Activated CD4-positive, alpha-beta T cell treated with anti-CD3 and anti-CD28 coated beads, Interleukin-2, amount 10 ng/mL, durations not matched to agents 7 days and 5 days (primary cell): ENCODE measurements at places on chromosomes 4 and X. TPM values are rescaled to one million over a fixed set of nuclear protein-coding genes. Genes with fewer than 3 reads are reported as not detected.

DNA sequence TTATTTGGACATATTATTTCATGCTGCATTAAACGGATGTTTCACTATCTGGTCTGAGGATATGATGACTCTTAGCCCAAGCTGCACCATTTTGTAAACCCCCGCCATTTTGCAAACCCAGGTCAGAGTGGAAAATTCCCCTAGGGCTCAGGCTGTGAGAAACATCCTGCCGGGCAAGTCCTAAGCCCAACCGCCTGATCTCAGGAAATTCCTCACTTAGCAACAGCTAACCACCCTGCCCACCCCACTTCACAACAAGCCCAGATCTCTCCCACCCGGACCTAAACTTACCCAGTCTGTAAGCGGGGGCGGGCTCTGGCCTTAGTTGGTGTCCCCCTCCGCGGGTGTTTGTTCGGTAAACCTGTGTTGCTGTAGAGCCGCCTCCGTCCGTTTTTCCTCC is 2747.1 kb downstream of the PCDH7 start:
- H3K27me3 ChIP-seq = no peaks in the 10 kb centered on the region
- no peak overlapping the region for H3K4me3 ChIP-seq

DNA sequence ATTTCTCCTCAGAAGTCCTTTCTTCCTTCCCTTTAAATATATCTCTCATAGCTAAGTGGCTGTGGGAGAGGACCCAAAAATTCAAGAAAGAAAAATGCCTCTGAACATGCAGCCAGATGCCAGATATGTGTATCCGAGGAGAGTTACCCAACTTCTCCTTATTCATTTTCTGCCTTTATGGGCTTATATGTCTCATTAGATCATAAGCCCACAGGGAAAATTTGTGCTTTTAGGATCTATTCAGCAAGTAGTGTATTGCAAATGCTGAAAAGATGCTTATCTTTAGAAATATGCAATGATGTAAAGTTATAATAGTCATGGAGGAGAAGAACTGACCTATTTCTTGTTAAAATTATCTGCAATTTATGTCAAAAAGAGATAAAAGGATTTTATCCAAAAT is 371.8 kb upstream of the NOCT start:
- no peak overlapping the region for H3K27ac ChIP-seq
- H3K27me3 ChIP-seq = no peaks in the 10 kb centered on the region
- DNase-seq = no peak

DNA sequence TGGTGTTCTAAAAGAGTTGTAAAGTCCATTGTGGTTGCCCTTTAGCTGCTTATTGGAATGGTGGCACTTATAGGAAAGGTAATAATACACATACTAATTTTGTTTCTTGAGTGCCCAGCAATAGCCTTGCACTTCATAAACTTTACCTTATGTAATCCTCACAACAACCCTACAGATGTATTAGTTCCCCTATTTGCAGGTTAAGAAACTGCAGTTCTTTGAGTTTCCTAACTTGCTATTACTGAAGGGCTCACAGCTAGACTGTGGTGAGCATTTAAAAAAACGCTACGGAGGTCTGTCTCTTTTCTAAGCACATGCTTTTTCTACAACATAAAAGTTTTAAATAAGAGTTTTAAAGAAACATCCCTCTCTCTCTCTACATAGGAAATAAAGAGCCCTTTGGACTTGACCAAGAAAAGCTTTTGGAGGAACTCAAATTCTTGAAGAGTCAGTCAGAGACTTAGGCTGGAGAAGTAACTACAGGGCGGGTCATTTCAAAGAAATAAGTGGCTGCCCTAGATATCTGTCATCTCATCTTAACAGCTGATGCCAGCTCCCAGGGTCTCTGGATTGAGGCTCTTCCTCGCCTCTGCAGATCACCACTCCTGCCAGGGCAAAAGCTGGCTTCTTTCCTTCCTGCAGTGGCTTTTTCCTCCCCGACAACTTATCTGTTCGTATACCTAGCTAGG is 42.0 kb upstream of the FBXW7 start:
- no peaks in the 10 kb centered on the region for H3K36me3 ChIP-seq
- no peak overlapping the region for H3K4me3 ChIP-seq
- no peak overlapping the region for H3K27ac ChIP-seq
- no peak for DNase-seq

DNA sequence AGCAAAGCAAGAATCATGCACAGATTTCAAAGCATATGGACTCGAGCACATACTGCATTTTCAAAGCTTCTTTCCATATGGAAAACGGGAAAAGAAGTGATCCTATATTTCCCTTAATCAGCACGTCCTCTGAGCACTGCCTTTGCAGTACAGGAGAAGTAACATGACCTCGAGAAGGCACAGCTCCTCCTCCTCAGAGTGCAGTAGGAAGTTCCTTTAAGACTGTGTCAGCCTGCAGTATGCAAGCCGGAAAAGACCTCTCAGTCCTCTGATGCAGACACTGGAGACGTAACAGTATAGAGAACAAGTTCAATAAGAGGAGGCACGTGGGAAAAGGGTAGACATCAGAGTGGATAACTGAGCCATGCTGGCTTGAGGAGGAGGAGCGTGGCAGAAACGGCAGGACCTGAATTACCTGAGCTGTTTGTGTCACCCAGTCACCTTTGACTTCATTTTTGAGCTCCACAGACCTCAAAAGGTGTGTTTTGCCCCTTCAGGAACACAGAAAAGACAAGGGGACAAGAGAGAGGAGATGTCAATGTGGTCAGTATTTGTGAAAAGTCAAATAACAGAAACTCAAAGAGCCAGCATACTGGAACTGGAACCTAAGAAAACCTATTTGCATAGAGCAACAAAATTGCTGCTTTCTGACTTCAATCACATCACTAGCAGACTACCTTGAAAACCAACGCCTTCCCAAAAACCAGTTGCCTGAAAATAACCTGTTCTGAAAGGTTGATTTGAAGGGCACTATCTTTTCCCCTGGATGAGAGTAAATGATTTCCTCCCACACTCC is 20.8 kb downstream of the IRF2 start:
- DNase-seq = peak; percentile 57
- peak overlapping the region; percentile 80 for H3K27ac ChIP-seq
- H3K36me3 ChIP-seq = peaks cover 43% of the 10 kb centered on the region
- H3K27me3 ChIP-seq = no peaks in the 10 kb centered on the region
- peaks cover 80% of the 10 kb centered on the region for H3K4me1 ChIP-seq

DNA sequence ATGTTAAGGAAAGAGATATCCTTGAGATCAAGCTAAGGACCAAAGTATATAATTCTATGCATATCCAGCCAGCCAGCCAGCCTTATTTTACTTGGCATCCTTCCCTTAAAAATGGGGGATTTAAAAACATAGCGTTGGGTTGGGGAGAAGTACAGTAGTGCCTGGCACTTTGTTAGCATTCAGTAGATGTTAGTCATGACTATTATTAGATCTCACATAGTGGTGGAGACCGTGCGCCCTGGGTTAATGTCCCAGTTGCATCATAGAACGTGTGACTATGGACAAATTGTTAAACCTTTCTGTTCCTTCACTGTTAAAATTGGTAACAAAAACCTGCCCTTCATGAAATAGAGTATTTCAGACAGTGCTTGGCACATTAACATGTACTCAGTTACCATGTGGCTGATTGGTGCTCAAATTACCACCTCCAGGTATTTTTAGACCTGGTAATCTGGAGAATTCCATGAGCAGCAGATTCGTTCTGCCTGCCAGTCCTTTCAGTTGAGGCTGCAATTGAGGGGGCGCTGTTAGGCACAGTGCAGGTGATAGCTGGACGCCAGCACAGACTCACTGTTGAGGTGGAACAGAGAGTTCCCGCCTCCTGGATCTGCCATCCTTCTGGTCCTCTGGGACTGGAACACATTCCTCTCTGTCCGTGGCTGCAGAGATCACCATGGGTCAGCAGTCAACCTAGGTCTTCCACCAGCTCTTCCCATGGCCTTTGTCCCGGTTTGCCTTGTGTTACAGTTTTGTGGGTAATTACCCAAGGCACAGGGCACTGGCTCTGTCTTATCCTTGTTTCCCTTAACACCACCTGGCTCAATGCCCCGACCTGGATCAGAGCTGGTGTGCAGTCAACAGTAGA is 31.7 kb downstream of the RBBP7 start:
- no peaks in the 10 kb centered on the region for H3K4me1 ChIP-seq
- no peaks in the 10 kb centered on the region for H3K27me3 ChIP-seq
- no peak overlapping the region for H3K4me3 ChIP-seq
- DNase-seq = no peak

GRCh38 chr4:150001815-150002214 is 76.4 kb upstream of the DCLK2 start:
- peaks cover 20% of the 10 kb centered on the region for H3K27me3 ChIP-seq
- DNase-seq = no peak
- H3K36me3 ChIP-seq = no peaks in the 10 kb centered on the region
- H3K27ac ChIP-seq = no peak overlapping the region

PRR32 gene
- total RNA-seq = not detected

DNA sequence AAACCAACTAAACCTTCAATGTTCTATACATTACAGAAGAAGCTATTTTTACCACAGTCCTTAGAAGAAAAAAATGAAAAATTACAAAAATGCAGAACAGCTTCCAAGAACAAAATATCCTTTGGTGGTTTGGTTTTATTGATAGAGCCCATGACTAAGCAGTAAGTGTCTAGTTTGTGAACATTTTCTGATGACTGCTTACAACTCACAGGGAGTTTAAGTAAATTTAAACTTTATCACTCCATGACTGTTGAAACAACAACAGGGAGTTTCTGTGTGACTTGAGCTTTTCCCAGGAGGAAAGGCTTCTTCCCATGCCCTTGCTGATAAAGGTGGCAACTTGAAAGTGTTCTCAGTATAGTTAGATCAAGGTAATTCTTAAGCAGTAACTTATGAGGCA is 2.9 kb downstream of the PF4 start:
- H3K4me1 ChIP-seq = no peaks in the 10 kb centered on the region
- H3K27me3 ChIP-seq = no peaks in the 10 kb centered on the region
- H3K27ac ChIP-seq = no peak overlapping the region
- H3K36me3 ChIP-seq = no peaks in the 10 kb centered on the region

DNA sequence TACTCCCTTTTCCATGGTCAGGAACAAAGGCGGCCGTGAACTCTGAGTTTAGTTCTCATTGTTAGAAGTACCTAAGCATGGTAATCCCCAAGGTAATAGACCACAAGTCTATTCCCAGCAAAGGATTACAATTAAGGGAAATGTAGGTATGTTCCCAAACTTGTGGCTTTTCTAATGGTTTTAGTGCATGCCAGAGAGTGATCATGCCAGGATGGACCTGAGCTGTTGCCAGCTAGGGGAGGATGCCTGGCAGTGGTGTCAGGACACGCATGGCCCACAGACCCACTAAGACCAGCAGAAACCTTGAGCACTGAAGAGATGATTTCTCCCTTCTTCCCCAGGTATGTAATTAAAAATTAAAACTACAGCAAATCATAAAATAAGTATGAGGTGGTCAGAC is 60.8 kb downstream of the COQ2 start:
- H3K4me3 ChIP-seq = no peak overlapping the region
- DNase-seq = no peak
- H3K4me1 ChIP-seq = peaks cover 75% of the 10 kb centered on the region
- H3K27ac ChIP-seq = no peak overlapping the region
- H3K36me3 ChIP-seq = peaks cover 25% of the 10 kb centered on the region
- peaks cover 8% of the 10 kb centered on the region for H3K27me3 ChIP-seq

- H3K4me1 ChIP-seq = peaks cover 26% of the 10 kb centered on the region
- H3K27ac ChIP-seq = peak overlapping the region; percentile 95
- no peaks in the 10 kb centered on the region for H3K27me3 ChIP-seq
Measured at GRCh38 chrX:40644176-40644575, 3.2 kb downstream of the CXorf38 start.

- H3K36me3 ChIP-seq = no peaks in the 10 kb centered on the region
- H3K4me1 ChIP-seq = no peaks in the 10 kb centered on the region
- no peak overlapping the region for H3K4me3 ChIP-seq
- peaks cover 4% of the 10 kb centered on the region for H3K27me3 ChIP-seq
- no peak overlapping the region for H3K27ac ChIP-seq
Measured at GRCh38 chr4:46953564-46953963, 39.8 kb downstream of the GABRA4 start.

- no peaks in the 10 kb centered on the region for H3K4me1 ChIP-seq
- DNase-seq = no peak
- H3K27me3 ChIP-seq = no peaks in the 10 kb centered on the region
- no peak overlapping the region for H3K27ac ChIP-seq
- no peak overlapping the region for H3K4me3 ChIP-seq
Measured at GRCh38 chr4:5592272-5592671, 116.1 kb downstream of the EVC2 start.

DNA sequence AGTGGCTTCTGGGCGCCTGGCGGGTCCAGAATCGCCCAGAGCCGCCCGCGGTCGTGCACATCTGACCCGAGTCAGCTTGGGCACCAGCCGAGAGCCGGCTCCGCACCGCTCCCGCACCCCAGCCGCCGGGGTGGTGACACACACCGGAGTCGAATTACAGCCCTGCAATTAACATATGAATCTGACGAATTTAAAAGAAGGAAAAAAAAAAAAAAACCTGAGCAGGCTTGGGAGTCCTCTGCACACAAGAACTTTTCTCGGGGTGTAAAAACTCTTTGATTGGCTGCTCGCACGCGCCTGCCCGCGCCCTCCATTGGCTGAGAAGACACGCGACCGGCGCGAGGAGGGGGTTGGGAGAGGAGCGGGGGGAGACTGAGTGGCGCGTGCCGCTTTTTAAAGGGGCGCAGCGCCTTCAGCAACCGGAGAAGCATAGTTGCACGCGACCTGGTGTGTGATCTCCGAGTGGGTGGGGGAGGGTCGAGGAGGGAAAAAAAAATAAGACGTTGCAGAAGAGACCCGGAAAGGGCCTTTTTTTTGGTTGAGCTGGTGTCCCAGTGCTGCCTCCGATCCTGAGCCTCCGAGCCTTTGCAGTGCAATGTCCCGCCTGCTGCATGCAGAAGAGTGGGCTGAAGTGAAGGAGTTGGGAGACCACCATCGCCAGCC is at the start of gene ATOH1:
TSS of gene ATOH1 (plus strand) at position 422 of the 663 bp plus-strand sequence. CDS start at position 596, 174 bp downstream.
- peak within 1 kb of the TSS; percentile 4 for H3K4me3 ChIP-seq
- peak within 1 kb of the TSS; percentile 31 for H3K27ac ChIP-seq
- no peak for DNase-seq

DNA sequence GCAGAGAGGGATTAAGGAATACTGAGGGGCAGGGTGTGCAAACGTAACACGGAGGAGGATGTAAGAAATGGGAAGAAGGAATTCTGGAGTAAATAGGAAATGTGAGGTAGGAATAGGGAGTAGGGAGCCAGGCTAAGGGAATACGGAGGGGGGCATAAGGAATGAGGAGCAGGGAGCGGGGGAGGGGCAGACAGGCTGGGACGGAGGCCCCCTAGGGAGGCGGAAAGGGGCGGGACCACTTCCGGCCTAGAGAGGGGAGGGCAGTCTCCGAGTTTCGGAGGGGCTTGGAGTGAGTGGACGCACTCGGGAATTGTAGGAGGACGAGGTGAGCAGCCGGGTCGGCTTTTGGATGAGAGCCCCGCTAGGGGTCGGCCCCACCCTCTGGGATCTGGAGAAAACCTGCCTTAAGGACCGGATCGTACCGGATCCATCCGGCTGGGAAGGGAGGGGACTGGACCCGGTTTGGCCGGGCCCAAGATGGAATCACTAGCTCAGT is 612 bp downstream of the MAGED2 start:
- H3K36me3 ChIP-seq = peaks cover 15% of the 10 kb centered on the region
- peak overlapping the region; percentile 91 for H3K4me3 ChIP-seq
- H3K4me1 ChIP-seq = peaks cover 29% of the 10 kb centered on the region
- H3K27me3 ChIP-seq = peaks cover 18% of the 10 kb centered on the region

SHISA3 gene
- 0.42 TPM for total RNA-seq

- H3K27me3 ChIP-seq = peaks cover 7% of the 10 kb centered on the region
- no peaks in the 10 kb centered on the region for H3K36me3 ChIP-seq
- H3K4me1 ChIP-seq = no peaks in the 10 kb centered on the region
- no peak overlapping the region for H3K4me3 ChIP-seq
Measured at GRCh38 chr4:102114118-102114630, 231.1 kb downstream of the SLC39A8 start.

- H3K27ac ChIP-seq = no peak overlapping the region
- H3K4me3 ChIP-seq = no peak overlapping the region
- H3K27me3 ChIP-seq = no peaks in the 10 kb centered on the region
- no peak for DNase-seq
Measured at GRCh38 chr4:163536091-163536490, 41.6 kb downstream of the TMA16 start.

GRCh38 chr4:1500231-1500965 is 94.2 kb upstream of the NKX1-1 start:
- DNase-seq = no peak
- no peaks in the 10 kb centered on the region for H3K27me3 ChIP-seq
- no peak overlapping the region for H3K4me3 ChIP-seq
